Posterior vena cava (tissue), 2 donors: ENCODE measurements at places on chromosomes 11 and 22. TPM values are rescaled to one million over a fixed set of nuclear protein-coding genes. Genes with fewer than 3 reads are reported as not detected.
A peak's percentile ranks its signal among the peaks of the same experiment; 100 is the strongest.

GRCh38 chr22:37010174-37010573, 9.1 kb downstream of the TST start:
- DNase-seq: no peak

DNA sequence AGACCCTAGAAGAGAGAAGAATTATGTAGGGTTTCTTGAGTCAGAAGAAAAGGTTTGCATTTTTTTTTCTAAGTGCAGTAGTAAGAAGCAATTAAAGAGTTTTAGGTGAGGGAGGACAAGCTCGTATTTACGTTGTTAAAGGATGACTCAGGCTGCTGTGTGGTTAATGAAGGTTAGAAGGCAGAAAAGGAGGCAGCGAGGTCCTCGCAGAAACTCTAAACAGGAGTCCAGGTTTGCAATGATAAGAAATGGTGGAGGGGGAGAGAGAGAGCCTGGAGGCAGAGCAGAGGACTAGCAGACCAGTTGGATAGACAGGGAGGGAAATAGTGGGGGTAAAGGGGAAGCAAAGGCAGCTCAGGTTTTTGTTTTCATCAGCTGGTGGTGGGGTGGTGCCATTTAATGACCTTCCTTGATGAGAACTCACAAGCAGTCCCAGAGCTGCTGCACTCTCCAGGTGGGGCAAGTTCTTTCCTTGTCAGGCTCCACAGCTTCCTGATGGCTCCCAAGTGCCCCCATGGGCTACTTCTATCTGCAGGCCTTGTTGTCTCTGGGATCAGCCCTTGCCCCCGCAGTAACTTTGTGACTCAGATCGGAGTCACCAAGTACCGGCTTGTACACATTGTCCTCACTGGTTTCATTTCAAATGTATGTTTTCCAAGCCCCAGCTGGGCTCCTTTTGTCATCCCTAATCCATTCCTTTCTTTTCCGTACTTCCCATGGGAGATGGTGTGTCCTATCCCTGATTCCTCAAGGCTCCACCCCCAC, 8.3 kb upstream of the INSC start:
- no peak for DNase-seq

Gene OR4D5
- total RNA-seq: not detected

- no peak for DNase-seq
Measured at GRCh38 chr11:94139416-94139815, 10.8 kb downstream of the PANX1 start.

DNA sequence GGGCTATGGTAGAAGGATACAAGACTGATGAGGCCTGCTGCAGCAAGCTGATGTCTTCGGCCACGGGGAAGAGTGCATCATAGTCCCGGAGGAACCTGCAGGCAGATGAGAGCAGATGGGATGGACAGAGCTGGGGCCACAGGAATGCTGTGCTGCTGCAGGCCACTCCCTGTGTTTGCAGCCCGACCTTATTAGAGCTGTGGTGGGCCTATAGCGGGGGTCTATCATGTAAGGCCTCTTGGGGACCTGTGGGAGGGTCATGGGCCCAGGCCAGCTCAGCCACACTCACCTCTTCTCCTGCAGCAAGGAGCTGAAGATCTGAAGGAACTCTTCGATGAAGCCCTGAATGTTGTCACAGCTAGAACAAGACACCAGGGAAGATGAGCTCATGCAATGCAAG, 31.9 kb downstream of the ASCC2 start:
- no peak for DNase-seq

- DNase-seq: no peak
Measured at GRCh38 chr11:128187835-128188234, 399.5 kb downstream of the ETS1 start.

Gene POTEH
- total RNA-seq: not detected

DNA sequence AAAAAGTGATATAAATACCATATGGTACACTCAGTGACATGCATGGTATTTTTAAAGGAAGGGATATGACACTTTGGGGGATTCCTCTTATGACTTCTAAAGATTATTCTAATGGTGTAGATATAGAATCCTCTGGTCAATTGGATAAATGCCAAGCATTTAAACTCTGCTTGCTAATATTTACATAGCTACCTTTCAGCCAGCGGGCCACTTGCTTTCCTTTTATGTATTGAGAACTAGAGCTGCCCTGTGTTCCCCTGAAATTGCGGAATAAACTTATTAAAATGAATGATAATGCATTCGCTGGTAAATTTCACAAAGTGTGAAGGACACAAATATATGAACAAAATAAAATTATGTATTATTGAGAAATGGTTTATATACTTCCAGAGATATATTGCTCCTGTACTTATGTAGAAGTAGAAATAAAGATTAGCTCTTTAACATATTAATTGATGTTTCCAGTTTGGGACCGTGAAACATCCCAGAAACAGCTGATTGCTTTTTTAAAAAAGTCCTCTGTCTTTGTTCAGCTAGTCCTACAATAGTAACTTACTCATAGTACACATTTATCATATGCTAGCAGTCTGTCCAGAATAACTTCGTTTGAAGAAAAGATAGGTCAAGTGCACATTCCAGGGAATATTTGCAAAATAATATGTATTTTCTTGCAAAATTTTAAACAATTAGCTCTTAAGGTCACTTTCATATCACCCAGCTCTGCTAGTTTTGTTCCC, 40.1 kb upstream of the CARD18 start:
- no peak for DNase-seq

GRCh38 chr11:110294509-110294908, 1.9 kb downstream of the RDX start:
- DNase-seq: no peak

Gene CRYBA4
- not detected for total RNA-seq

GRCh38 chr11:27717801-27718229, 17.6 kb upstream of the BDNF start:
- DNase-seq: no peak

DNA sequence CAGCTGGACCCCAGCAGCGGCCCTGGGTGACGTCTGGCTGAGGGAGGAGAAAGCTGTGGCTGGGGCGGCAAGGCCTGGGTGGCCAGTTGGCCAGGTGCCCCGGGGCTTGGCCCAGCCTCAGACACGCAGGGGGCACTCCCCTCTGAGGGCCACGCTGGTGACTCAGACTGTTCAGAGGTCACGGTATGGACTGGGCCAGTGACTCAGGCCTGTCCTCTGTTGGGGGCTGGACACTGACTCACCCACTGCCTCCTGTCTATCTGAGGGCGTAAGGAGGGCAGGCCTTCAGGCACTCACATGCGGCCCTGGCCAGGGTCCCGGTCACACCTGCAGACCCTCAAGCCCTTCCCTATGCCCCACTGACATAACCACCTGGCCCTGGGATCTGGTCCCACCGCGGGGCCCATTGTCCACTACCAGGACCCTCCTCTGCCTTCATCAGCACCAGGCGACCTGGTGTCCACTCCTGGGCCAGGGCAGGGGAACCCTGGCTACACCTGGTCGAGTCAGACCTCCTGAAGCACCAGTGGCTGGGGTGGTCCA, 3.7 kb upstream of the MUC5AC start:
- peak; percentile 94 for DNase-seq

GRCh38 chr11:88508759-88509581, 171.4 kb upstream of the CTSC start:
- peak; percentile 81 for DNase-seq

DNA sequence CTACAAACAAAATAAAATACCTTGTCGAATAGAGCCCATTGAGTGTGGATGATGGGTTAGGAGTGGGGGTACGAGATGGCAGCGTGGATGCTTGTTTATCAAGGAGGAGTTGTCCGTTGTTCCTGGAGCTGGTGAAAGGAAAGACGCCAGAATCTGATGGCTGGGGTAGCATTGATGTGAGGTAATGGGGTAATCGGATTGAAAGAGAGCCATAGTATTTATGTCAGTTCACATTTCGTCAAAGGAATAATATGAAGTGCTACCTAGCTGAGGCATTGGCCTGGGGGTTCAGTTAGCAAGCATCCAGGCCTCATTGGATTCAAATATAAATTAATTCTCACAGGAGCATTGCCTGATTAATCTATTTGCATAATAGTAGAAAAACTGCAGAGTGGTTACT, 16.9 kb upstream of the DBX1 start:
- no peak for DNase-seq

- no peak for DNase-seq
Measured at GRCh38 chr11:64852804-64853509, 8.5 kb upstream of the CDC42BPG start.

DNA sequence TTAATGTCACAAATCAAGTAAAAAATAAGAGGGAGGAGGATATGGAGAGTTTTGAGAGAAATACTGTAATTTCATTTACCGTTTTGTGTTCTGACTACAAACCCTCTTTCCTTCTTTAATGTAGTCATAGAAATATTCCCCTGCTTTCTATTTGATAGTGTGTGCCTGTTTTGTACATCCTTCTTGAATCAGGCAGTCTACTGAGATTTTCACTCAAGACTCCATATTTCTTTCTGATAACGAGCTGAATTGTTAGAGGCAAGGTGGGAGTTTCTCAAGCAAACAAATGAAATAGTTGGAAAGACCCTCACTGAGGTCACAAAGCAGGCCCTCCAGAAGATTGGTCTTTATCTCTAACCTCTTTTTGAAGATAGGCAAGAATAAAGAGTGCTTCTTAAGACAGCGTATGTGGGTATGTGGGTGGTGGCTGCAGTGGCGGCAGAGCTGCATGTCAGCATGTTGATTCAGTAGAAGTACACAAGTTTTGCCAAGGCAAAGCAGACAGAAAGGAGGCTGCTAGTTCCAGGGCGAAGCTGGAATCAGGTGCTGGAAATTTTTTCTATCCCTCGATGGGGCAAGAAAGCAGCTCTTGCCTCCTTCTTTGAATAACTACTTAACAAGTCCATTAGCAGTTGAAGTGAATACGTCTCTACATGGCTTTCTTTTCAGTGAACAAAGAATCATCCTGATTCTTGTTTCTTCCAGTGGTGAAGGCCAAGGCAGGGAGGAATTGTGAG, 164.2 kb downstream of the FAM76B start:
- no peak for DNase-seq

Gene CD3G
- total RNA-seq: 0.57 TPM

Gene OR4X2
- total RNA-seq: not detected

DNA sequence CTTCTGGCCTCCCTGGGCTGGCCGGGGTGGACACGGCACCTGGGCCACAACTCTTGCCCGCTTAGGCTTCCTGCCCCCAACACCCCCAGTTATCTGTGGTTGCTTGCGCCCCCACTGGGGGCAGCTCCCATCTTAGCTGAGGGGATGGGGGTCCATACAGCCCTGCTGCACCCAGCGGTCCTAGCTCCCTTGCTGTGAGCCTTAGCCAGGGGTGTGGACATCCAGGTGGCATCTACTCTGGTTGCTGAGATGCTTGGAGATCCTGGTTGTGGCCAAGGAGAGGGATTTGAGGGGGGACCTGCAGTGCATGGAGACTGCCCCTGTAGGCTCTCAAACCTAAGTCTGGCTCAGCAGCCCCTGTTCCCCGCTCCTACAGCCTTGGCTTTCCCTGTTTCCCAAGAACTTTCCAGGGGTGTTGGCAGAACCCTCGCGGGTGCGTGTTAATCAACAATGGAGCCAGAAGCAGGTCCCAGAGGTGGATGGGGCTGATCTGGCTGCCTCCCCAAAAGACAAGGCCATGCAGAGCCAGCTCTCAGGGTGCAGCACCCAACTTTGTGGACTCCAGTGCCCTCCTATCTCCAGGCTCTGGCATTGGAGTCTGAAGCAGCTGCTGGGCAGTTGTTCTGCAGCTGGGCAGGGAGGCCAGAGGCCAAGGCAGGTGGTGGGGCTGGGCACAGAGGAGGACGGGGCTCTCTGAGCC, 3.3 kb downstream of the KCNQ1 start:
- peak; percentile 65 for DNase-seq

Gene GPHA2
- not detected for total RNA-seq
